Activated naive CD8-positive, alpha-beta T cell treated with anti-CD3 and anti-CD28 coated beads for 36 hours (primary cell): ENCODE measurements at places on chromosomes 13 and 19.
A peak's percentile ranks its signal among the peaks of the same experiment; 100 is the strongest.

DNA sequence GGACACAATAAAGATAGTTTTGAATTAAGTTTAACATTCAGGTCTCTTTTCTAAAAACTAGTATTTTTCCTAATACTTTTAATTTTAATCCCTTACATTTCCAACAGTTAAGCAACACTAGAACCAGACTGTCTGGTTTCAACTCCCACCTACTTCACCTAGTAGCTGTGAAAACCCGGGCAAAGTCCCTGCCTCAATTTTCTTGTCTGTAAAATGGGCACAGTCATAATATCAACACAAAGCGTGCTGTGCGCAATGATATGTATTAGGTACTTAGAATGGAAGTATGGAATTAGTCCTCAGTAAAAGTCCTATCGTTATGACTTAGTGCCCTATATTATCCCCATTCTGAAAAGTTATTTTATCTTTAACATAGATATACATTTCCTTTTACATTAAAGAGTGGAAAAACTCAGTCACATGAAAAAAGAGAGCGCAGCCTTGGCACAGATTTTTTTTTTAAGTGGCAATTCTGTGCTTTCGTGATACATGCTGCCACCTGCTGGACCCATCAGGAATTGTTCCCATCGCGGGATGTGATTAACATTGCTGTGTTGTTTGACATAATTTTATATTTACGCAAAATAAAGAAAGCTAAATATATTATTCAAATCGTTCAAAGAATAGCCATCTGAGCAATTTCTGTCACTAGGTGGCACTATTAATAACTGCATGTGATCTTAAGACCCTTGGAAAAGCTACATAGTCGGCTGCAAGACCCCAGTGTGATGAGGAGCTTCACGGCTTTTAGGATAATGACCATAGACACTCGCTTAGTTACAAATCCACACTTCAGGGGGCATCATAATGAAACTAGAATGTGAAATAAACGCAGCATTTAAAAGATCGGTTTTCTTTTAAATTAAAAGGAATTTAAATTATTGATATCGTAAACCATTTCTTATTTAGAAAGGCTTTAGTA is 59.9 kb downstream of the LIG4 start:
- no peaks in the 10 kb centered on the region for H3K4me1 ChIP-seq
- no peak overlapping the region for H3K27ac ChIP-seq
- peak; percentile 35 for DNase-seq
- H3K4me3 ChIP-seq, result no peak overlapping the region
- H3K27me3 ChIP-seq, result peaks cover 4% of the 10 kb centered on the region
- no peaks in the 10 kb centered on the region for H3K36me3 ChIP-seq

- H3K27ac ChIP-seq, result no peak overlapping the region
- H3K27me3 ChIP-seq, result no peaks in the 10 kb centered on the region
- peak; percentile 38 for DNase-seq
Measured at GRCh38 chr13:20495087-20496023, 30.3 kb downstream of the CRYL1 start.

DNA sequence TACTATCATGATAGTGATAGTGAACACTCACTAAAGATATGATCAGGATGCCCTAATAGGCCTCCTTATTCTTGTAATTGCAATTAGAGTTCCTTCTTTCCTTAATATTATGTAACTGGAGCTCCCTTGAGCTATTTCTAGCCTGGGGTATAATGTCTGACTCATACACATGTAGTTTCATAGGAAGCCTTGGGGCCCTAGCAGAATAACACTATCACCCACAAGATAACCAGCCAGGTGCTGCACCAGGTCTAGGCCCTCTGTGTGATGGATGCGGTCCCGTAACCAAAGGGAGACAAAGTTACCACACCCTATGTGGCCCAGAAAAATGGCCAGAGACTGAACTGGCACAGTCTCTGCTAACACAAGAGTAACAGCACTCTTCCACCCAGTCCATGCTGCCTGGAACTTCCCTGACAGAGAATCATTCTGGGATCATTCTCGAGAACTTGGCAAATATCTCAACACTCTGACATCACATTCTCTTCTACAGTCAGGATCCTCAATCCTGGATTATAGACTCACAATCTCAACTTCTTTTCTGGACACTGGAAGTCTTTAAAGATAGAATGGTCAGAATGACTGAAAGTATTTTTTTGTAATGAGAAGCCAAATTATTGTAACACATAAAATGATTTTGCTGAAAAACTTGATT is 32.6 kb upstream of the IGFL4 start:
- no peak overlapping the region for H3K4me3 ChIP-seq
- peaks cover 91% of the 10 kb centered on the region for H3K27me3 ChIP-seq
- H3K36me3 ChIP-seq, result no peaks in the 10 kb centered on the region
- peaks cover 8% of the 10 kb centered on the region for H3K4me1 ChIP-seq

DNA sequence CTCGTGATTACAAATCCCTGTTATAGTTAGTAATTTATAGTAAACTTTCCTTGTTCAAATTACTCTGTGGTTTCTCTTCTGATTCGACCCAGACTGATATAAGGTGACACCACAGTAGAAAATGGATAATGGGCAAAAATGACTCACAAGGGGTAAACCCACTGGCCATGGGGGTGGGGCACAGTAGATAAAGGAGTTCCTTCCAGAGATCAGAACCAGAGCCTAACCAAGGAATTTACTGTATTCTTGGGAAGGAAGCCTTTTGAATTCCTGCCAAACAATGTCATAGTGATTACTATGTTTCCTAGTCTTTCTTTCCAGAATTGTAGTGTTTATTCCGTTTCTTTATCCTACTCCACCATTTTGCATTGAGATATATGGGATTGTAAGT is 21.9 kb downstream of the MIR17HG start:
- H3K36me3 ChIP-seq, result peaks cover 8% of the 10 kb centered on the region
- H3K4me1 ChIP-seq, result peaks cover 20% of the 10 kb centered on the region
- no peak overlapping the region for H3K4me3 ChIP-seq
- peak overlapping the region; percentile 7 for H3K27ac ChIP-seq
- peak; percentile 28 for DNase-seq
- H3K27me3 ChIP-seq, result peaks cover 2% of the 10 kb centered on the region

DNA sequence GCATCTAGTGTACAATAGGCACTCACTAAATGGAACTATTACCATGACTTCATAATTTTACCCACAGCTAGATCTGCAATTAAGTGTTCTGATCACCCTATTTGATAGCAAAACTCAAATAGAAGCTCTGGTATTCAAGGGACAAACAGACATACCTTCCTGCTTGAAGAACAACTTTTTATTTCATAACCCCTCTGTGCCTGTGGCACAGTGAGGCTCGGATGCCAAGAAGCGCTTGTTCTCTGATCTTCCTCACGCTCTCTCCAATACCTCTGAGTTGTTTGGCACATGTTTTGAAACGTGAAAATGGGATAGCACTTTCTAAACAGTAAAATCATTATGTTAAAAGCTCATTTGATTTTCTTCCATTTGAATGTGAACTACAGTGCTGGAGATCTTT is 232.0 kb downstream of the KLF5 start:
- DNase-seq, result no peak
- no peak overlapping the region for H3K27ac ChIP-seq
- H3K36me3 ChIP-seq, result no peaks in the 10 kb centered on the region
- no peaks in the 10 kb centered on the region for H3K4me1 ChIP-seq
- H3K27me3 ChIP-seq, result no peaks in the 10 kb centered on the region

- H3K36me3 ChIP-seq, result no peaks in the 10 kb centered on the region
- H3K4me1 ChIP-seq, result peaks cover 2% of the 10 kb centered on the region
- H3K4me3 ChIP-seq, result no peak overlapping the region
- DNase-seq, result no peak
Measured at GRCh38 chr13:51234676-51235075, 12.5 kb downstream of the FAM124A start.

DNA sequence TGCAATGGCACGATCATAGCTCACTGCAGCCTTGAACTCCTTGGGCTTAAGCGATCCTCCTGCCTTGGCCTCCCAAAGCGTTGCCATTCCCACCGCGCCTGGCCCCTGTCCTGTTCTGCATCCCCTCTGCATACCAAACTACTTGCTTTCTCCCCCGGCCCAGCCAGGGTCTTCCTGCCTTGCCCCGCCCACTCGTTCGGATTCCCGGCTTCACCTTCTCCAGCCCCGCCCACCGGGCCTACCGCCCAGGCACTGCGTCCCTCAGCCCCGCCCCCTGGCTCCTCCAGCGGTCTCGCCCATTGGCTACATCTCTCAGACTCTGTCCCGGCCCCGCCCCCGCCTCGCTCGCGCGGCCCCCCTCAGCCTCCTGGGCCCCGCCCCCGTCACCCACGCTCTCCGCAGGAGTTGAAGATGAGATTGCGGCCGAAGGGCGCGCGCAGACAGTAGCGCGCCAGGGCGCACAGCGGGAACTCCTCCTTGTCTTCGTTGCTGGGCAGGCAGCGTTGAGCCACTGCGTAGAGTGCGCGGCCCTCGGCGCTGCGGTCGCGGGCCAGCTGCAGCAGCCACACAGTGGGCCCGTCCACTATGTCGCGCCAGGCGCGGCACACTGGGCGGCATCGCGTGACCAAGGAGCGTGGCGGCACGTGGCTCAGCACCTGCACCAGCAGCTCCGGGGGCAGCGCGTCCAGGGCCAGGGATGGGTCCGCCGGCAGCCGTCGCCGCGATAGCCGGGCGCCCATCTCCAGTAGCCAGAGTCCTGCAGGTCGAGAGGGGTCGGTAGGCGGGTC is 19.0 kb downstream of the MRPS12 start:
- peak; percentile 90 for DNase-seq
- peak overlapping the region; percentile 58 for H3K4me3 ChIP-seq
- peaks cover 5% of the 10 kb centered on the region for H3K4me1 ChIP-seq
- no peaks in the 10 kb centered on the region for H3K36me3 ChIP-seq
- H3K27ac ChIP-seq, result no peak overlapping the region
- peaks cover 55% of the 10 kb centered on the region for H3K27me3 ChIP-seq

DNA sequence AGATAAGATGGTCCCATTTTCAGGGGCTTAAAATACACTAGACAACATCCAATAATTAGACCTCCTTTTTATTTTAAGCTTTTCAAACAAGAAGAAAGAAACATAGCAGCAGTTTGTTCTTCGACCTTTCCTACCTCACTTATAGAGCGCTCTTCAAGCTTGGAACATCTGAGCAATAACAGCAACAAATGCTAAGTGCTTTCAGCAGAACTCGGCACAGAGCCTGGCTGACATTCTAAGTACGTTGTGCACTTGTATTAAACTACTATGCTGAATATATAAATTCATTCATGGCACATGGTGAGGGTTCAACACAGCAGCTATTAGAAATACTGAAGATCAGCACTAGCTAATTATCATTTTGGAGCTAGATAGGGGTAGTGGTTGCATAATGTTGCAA is 256.1 kb upstream of the MAB21L1 start:
- peaks cover 2% of the 10 kb centered on the region for H3K4me1 ChIP-seq
- no peaks in the 10 kb centered on the region for H3K36me3 ChIP-seq
- no peak overlapping the region for H3K27ac ChIP-seq
- no peak overlapping the region for H3K4me3 ChIP-seq

DNA sequence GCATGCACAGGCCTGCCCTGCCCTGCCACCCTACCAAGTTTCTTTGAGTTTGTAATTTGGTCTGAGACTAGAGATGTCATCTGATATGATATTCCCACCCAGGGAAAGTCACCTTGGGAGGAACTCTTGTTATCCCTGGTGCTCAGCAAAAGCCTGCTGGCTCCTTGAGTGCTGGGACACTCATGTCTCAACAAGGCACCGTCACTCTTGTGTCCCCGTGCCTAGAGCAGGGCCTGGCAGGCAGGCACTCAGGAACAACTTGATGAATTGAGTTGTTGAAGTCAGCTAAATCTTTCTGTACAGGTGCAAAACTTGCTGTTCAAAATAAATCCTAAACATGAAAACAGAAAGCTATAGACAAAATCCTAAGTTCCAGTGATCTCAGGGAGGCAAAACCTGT is 345.4 kb downstream of the KCNRG start:
- peaks cover 21% of the 10 kb centered on the region for H3K27me3 ChIP-seq
- peaks cover 25% of the 10 kb centered on the region for H3K4me1 ChIP-seq
- no peak overlapping the region for H3K27ac ChIP-seq
- no peaks in the 10 kb centered on the region for H3K36me3 ChIP-seq
- H3K4me3 ChIP-seq, result no peak overlapping the region
- DNase-seq, result no peak

GRCh38 chr13:42874221-42874620 is 92.8 kb downstream of the FAM216B start:
- peaks cover 7% of the 10 kb centered on the region for H3K4me1 ChIP-seq
- H3K36me3 ChIP-seq, result no peaks in the 10 kb centered on the region
- no peak overlapping the region for H3K4me3 ChIP-seq
- no peak overlapping the region for H3K27ac ChIP-seq
- peaks cover 24% of the 10 kb centered on the region for H3K27me3 ChIP-seq

- H3K27ac ChIP-seq, result no peak overlapping the region
- H3K4me3 ChIP-seq, result no peak overlapping the region
- no peaks in the 10 kb centered on the region for H3K36me3 ChIP-seq
- no peak for DNase-seq
Measured at GRCh38 chr13:23673867-23674605, 103.8 kb downstream of the TNFRSF19 start.

- peak overlapping the region; percentile 95 for H3K27ac ChIP-seq
- H3K36me3 ChIP-seq, result peaks cover 2% of the 10 kb centered on the region
- DNase-seq, result no peak
Measured at GRCh38 chr19:56139847-56140582, 1.1 kb upstream of the ZNF444 start.
